ENCODE measurements at places on chromosomes 16 and 17.

DNA sequence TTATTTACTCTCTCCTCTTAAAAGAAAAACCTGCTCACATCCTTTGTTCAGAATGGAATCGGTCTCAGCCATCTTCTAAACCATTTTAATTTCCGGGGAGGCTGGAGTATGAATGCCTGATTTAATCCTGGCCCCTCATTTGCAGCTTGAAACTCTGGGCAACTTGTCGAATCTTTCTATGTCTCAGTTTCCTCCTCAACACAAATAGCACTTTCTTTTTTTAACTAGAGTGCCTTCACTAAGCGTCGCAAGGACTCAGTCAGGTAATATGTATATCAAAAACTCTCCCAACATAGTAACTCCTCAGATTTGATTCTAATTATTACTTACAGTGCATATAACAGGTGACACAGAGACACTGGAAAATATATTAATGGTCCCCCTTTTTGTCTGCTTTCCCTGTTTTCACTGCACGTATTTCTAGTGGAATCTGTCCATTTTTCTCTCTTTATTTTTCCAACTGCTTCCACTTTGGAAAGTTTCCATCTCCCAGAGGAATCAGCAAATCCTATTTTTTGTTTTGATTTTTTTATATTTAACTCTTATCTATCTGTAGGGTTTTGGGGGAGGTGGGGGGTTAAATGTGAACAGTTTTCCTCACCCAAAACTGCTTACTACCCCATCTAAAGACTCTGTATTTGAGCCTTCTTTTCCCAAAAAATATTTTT, 18.6 kb downstream of the SNN start:
- DNase-seq = no peak

DNA sequence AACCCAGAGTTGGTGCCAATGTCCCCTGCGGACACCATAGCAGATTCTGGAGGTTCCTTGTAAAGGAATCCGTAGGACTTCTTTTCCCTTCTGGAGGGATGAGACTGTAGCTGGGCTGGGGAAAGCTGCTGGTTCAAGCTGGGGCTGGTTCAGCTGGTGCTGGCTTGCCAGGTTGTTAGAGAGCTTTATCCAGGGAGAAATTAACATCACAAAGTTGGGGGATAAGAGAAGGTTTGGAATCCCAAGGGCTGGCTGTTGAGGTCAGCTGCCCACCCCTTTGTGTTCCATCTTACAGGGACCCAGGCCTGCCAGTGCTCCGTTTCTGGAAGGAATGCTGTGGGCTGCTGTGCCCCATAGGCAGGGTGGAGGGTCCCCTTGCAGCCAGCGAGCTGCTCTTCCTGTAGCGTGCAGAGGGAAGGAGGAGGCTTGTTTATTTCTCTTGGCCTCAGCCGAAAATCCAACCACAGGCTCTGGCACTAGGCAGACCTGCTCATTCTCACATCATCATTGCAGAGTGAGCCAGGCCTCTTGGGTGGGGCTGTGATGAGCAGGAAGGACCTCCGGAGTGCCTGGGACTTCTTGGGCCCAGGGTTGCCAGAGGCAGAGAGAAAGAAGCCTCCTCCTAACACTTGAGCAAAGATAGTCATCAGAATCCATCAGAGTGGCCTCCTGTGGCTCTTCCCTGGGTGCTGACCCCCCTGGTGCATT, 251.1 kb downstream of the SEC14L1 start:
- peak; percentile 86 for DNase-seq

- DNase-seq = peak; percentile 99
Measured at GRCh38 chr17:45405250-45406086, 27.2 kb downstream of the ARHGAP27 start.

DNA sequence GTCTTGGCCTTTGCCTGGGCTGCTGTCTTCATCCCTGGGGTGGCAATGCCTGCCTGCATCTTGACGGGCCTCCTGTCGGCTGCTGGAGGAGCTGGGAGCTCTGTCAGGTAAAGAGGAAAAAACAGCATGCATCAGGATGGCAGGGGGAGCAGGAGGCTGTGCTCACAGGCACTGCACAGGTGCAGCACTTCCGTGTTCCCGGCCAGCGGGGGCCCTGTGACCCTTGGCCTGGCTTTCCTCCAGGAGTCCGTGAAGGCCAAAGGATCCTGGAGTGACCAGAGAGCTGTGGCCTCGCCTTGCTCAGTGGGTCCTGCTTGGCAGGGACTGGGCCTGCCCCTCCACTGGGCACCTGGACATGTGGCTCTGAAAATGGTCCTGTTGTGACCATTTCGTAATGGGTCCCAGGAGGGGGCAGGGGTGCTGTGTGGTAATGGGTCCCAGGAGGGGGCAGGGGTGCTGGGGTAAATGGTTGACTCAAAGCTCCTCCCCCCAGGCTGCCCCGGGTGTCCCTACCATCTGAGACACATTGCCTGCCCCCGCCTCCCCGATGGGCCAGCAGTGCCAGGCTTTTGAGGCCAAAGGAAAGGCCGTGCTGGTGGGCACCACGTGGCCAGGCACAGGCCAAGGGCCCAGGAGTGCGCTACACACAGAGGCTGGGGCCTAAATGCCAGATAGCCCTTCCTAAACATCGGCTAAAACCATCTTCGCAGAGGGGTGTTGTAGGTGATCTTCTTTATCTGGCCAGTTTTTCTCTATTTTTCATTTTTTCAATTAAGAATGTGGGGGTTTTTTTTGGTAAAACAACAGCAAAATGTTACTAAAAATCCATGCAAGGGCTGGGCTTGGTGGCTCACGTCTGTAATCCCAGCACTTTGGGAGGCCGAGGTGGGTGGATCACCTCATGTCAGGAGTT, 4.0 kb upstream of the FASN start:
- DNase-seq = peak; percentile 29

- no peak for DNase-seq
Measured at GRCh38 chr16:83171396-83171795, 544.6 kb downstream of the CDH13 start.

All from mesendoderm (in vitro differentiated cells).